NCI-H1930 (cell line): ENCODE measurements at places on chromosomes 12 and 14.

GRCh38 chr14:60164404-60164711 is 840 bp downstream of the DHRS7 start:
- DNase-seq = no peak

DNA sequence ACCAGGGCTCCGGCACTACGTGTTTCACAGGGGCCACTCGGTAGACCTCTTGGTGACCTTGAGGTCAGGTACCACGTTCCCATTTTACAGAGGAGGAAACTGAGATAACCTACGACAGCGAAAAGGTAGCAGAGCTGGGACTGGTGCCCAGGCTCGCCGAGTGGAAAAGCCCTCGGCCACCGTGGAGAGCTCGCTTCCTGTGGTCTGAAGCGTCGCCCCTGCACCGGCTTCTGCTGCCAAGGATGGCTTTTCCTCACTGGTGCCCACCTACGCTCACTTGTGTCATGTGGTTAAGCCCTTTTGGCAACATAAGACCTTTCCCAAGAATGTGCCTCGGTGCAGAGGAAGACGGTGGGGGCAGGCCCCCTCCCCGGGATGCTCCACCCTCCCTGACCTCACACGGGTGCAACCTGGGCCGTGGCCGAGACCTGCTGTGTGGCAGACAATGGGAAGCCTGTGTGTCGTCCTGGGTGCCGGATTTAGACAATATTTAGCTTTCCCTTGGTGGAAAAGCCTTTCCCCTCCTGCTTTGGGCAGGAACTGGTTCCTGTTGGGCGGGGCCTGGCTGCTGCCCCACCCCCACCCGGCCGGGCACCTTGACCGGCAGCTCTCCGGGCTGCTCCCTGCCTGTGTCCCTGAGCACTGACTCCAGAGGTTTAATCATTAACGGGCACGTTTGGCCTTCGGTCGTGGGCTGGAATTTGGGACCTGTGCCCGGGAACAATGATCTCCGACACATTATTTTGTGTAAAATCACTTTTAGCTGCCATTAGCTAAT is 32.4 kb upstream of the PPP1R13B start:
- DNase-seq = no peak

DNA sequence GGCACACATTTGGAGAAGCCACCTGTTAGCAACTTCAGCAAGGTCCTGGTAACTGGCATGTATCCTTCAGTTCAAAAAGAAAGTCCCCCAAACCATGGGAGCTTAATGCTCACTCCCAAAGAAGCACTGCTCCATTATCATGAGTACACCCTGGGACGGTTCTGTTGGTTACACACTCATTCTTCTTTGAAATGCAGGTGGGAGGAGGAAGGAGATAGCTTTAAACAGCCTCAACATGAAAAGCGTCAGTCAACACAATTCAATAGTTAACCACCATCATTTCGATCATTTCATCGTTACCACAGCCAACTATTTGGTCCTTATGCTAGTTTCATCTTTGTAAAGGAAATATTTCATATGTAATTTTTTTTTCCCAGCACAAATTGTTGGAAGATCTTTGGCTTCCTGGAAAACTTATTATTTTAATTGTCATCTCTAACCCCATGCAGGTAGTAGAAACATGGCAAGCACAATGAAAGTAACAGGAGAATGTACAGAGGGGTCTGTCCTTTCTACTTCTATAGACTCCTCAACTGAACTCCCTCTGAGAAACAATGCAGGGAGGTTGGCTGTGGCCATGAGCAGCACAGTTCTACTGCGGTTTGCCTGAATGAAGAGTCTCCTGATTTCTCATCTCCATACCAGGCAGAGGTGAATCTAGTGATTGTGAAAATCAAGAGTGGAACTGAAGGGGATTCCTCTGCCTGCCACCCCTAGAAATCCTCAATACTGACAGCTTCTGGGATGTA is 196.4 kb upstream of the FOXN3 start:
- no peak for DNase-seq

- DNase-seq = no peak
Measured at GRCh38 chr14:91911474-91912032, 35.9 kb downstream of the FBLN5 start.

DNA sequence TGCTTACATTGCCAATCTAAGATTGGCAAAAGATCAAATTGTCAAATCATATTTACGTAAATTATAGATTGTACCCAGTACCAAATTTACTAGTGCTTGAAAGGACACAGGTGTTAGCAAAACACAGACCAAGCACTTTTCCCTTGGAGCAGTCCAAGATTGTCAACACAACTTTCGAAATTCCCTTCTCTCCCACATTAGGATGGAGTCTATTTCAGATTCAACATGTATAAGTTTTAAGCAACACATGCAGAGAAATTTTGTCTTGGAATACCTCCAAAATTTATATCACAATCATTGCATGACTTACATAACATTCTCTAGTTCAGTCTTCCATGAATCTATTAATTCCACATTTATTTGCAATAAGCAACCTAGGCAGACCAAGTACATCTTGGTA is 74.9 kb upstream of the SLCO1C1 start:
- DNase-seq = no peak

DNA sequence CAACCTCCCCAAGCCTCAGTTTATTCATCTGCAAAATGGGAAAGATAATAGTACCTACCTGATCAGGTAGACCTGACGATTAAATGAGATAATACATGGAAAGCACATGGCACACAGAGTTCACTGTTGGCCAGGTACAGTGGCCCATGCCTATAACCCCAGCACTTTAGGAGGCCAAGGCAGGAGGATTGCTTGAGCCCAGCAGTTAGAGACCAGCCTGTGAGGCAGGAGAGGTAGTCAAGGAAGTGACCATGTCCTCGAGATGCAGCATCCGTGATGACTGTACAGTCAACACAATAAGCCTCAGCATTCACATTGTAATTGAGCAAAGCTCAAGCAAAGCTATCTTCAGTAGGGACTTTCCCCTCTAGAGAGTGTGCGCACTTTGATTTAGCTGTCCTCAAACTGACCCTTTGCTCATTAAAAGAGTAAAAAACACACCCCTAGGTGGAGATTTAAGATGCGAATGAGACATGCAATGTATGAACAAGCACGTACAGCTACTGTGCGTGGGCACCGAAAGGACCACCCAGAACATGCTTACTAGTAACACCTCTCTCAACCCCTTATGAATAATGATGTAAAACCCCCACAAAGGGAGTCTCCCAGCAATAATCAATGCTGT is 9.9 kb downstream of the ISCU start:
- no peak for DNase-seq

DNA sequence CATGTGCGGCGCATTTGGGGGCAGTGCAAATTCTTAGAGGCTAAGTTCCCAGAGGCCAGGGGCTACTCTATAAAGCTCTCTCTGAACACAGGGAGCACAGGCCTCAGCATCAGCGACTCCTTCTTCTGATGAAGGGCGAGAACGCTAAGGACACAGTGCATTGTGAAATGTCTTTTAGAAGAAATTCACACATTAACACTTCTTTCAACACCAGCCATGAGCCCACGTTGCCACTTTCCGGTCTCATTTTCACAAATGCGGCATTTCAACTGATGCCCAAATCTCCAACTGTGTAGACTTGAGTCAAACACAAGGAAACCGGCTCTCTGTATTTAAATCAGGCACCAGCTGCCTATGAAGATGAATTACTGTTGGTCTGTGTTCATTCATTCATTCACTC is 162.0 kb downstream of the FOXN3 start:
- no peak for DNase-seq

- DNase-seq = no peak
Measured at GRCh38 chr14:100410056-100410565, 87.0 kb downstream of the SLC25A47 start.

DNA sequence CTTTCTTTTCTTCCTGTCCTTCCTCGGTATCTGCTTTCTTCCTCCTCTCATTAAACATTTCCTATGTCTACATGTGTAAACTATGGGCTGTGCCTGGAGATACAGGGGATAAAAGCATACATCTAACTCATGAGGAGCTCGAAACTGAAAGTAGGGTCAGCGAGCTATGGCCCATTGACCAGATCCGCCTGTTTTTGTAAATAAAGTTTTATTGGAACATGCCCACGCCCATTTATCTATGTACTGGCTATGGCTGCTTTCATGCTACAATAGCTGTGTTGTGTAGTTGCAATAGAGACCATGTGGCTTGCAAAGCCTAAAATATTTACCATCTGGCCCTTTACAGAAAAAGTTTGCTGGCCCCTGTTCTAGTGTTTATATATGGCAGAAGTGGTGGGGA is 500.8 kb upstream of the GARIN6 start:
- DNase-seq = no peak

- no peak for DNase-seq
Measured at GRCh38 chr14:57502586-57503254, 9.1 kb upstream of the CCDC198 start.

GRCh38 chr12:75613981-75614380 is 102.6 kb upstream of the KRR1 start:
- no peak for DNase-seq

- DNase-seq = no peak
Measured at GRCh38 chr12:108424026-108424425, 84.9 kb upstream of the CMKLR1 start.

DNA sequence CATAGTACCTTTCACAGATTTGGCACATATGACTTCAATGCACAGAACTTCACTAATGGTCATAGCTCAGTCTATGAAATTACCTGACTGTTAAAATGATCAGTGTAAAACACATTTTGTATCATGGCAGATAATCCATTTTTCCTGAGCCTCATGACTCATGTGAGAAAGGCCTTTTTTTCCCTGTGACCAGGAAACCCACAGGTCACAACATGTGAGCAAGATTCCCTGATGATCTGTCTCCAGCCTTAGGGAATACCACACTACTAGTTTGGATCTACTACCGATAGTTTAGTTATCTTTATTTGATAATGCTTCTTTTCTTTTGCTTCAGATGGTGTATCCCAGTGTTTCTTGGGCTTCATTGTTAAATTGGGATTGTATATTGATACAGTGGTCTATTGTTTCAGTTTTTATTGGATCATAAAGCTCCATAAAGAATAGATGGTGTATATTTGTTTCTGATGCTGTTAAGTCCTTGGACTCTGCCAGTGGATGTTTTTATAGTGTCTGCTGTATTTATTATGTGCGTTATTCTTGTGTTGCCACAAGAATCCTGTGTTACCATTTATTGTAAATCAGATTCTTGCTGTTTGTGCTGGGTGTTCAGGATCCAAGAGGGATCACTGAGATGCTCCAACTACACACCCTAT is 248.7 kb upstream of the PELI2 start:
- no peak for DNase-seq

DNA sequence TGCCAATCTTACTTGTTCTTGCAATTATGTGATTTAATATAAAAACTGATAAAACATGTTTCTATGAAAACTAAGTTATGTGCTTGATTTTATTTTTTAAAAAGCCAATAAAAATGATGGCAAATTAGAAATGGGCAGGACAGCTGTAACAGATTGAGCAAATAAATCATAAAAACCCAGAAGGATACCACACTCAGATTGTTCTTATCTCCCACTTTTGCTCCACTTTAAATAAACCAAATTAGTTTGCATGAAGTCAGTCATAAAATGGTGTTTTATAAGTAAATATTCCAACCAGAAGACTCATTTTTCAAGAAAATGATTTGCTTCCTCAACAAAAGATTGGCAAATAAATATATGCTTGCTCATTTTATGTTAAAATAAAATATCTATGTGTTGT is 307.9 kb upstream of the G2E3 start:
- DNase-seq = no peak
